ENCODE measurements at places on chromosomes 16 and 17.
A peak's percentile ranks its signal among the peaks of the same experiment; 100 is the strongest.

DNA sequence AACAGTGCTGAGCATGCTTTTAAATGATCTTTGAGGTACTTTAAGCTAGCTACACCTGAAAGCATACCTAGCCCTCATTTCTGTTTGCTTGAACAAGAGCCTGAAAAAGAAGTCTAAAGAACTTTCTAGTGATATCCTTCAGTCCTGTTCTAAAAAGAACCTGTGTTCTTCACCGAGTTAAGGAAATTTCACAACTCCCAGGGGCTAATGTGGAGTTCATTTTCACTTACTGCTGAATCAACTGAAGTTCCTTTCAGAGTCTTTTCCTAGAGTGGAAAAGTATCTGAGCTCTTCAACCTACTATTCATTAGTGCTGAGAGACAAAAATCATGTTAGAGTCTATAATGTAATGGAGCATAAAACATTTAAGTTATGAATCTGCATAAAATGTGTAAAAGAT lies 66.9 kb downstream of the CHD9 start:
- no peak for DNase-seq

- DNase-seq: no peak
Observed at GRCh38 chr17:40791111-40791510, 8.6 kb downstream of the KRT28 start.

DNA sequence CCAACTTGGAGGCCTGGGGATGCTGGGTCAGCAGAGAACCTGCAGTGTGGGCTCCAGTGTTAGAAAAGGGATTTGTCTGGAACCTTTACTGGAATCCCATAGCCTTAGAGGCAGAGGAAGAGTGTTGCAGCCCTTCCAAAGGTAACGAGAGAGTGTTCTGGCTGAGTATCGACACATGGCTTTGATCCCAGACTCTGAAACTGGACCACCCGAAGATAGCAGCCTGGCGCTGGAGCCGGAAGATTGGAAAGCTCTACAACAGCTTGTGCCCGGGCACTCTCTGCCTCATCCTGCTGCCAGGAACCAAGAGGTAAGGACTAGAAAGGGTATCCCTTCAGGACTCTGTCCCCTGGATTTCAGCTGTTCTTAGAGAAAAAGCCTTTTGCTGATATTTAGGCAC lies 39.7 kb downstream of the REXO5 start:
- DNase-seq: no peak

GRCh38 chr16:2529961-2530628 lies 1.1 kb downstream of the CEMP1 start:
- no peak for DNase-seq

- DNase-seq: no peak
Observed at GRCh38 chr17:1766382-1767135, 4.7 kb downstream of the SERPINF1 start.

GRCh38 chr17:31274252-31274651 lies 22.8 kb downstream of the OMG start:
- DNase-seq: no peak

- DNase-seq: peak; percentile 24
Observed at GRCh38 chr17:64736804-64737492, 74.8 kb upstream of the SMURF2 start.

DNA sequence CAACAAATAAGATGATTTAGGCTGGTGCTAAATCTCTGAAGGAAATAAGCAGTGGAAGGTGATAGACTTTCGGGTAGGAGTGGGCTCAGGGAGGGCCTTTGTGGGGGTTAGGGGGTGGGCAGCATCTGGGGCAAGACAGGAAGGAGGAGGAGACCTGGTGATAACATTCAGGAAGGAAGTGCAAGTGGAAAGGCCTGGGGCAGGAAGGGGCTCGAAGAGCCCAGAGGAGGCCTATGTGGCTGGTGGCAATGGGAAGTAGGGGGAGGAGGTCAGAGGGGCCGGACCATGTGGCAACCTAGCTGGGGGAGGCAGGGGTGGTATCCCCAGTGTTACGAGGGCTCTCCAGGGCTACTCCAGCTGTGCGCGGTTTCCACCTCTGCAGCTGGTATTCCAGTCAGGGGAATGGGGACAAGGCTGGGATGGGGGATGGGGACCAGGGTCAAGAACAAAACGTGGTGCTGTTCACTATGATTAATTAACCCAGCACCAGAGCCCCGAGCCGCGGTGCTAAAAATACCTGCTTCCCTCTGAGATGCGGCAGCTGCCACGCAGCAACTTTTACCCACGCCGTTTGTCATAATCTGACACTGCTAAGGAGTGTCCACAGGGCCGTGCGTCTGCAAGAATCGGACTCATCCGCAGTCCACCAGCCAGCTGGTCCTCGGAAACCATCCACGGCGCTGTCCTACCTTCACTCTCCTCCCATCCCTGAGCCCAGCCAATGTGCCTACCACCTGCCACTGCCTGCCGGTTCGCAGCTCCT lies 5.2 kb upstream of the CCDC182 start:
- no peak for DNase-seq

- peak; percentile 1 for DNase-seq
Observed at GRCh38 chr16:71467810-71468209, 5.8 kb upstream of the ZNF23 start.

DNA sequence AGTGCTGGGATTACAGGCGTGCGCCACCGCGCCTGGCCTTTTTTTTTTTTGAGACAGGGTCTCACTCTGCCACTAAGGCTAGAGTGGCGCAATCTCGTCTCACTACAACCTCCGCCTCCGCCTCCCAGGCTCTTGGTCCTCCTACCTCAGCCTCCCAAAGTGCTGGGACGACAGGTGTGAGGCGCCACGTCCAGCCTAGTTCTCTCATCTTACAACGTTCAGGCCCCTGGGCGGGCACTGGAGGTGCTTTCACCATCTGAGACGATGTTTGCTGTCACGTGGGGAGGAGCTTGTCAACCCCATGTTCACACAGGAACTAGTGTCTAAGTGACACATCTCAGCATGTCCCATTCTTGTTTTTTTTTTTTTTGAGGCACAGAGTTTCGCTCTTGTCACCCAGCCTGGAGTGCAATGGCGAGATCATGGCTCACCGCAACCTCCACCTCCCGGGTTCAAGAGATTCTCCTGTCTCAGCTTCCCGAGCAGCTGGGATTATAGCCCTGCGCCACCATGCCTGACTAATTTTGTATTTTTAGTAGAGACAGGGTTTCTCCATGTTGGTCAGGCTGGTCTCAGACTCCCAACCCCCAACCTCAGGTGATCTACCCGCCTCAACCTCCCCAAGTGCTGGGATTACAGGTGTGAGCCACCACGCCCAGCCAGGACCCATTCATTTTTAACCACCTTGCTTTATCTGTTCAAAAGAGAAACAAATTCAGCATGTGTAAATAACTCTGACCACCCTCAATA lies 5.2 kb upstream of the FANCA start:
- peak; percentile 7 for DNase-seq

- no peak for DNase-seq
Observed at GRCh38 chr16:64823481-64824075, 298.3 kb downstream of the CDH11 start.

DNA sequence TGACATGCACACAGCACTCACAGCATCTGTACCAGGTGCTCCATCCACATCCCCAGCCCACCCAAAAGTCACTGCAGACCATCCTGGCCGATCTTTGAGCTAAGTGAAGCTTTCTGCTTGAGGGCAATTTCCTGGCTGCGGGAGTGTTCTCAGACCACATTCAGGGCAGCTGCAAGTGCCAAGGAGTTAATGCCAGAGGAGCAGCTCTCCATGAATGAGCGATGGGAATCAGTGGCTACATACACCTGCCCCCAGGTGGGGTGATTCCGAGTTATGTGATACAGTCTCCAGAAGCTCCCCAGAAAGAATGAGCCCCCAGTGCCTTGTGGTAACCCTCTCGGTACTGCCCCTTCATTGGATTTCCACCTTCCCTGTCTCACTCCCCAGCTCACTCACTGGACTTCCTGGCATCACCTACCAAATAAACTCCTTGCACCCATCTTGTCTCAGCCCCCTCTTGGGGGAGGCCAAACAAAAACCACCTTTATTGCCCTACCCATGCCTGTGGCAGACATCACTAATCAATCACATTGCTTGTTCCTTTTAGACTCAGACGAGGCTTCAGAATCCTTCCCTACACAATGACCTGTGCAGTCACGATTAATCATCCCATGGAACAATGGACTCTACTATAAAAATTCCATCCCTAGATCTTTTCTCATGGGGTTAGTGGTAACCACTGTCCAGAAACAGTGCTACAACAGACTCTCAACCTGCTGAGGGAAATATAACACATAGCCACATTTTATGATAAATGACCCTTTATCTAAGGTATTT lies 121.1 kb downstream of the IRX5 start:
- no peak for DNase-seq

DNA sequence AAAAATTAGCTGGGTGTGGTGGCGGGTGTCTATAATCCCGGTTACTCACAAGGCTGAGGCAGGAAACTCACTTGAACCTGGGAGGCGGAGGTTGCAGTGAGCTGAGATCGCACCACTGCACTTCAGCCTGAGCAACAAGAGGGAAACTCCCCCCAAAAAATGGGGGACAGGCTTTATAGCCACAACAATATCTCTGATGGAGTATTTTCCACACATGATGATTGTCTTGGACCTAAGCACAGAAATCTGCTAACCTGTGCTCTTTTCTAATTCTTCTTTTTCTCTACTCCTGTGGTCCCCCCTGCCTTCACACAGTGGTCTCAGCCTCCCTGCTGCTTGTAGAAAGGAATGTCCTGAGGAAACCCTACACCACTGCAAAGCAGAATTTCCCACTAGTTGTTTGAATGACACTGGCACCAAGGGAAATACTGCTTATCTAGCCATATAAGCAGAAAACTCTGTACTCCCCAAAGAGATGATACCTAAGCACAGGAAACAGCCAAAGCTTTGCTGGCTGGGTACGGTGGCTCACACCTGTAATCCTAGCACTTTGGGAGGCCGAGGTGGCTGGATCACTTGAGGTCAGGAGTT lies 117.6 kb downstream of the USP31 start:
- no peak for DNase-seq

- peak; percentile 5 for DNase-seq
Observed at GRCh38 chr17:33686171-33686570, 393.1 kb upstream of the ASIC2 start.

- no peak for DNase-seq
Observed at GRCh38 chr16:48394355-48394703, 9.1 kb upstream of the SIAH1 start.

GRCh38 chr16:8641671-8642070 lies 20.2 kb downstream of the METTL22 start:
- no peak for DNase-seq

- no peak for DNase-seq
Observed at GRCh38 chr17:70185285-70185684, 16.0 kb downstream of the KCNJ2 start.

DNA sequence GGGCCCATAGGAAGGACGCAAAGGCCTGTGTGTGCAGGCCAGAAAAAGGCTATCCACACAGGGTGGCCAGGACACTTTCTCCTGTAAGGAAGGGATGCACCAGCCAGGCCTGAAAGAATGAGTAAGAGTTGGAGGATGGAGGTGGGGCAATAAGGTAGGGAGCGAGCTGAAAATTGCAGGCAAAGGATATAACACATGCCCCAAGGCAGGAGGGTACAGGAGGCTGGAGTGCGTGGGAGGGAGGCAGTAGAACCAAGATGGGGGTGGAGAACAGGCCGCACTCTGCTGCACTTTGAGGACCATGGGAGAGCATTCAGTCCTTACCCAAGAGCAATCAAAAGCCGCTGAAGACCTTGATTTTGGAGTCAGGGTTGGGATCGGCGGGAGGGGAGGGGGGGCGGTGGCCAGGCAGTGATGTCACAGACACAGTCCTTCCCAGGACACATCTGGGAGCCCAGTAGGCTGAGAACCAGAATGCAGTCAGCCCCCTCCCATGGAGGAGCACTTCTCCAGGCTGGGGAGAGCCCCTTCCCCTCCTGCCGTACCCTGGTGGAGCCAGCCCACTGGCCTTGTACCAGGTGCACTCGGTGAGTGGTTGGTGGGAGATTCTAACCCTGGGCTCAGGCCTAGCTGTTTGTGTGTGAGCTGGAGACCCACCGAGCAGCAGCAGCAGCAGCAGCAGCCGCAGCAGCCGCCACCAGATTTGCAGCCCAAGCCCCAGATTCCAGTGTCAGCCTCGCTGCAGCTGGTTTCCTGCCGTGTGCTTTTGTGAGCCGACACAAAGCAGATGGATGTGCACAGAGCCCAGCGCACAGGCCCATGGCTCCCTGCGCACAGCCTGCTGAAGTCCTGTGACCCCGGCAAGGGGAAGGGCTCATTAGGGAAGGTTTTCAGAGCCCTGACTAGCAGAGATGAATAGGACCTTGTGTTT lies 17.5 kb downstream of the ANKRD40 start:
- no peak for DNase-seq

DNA sequence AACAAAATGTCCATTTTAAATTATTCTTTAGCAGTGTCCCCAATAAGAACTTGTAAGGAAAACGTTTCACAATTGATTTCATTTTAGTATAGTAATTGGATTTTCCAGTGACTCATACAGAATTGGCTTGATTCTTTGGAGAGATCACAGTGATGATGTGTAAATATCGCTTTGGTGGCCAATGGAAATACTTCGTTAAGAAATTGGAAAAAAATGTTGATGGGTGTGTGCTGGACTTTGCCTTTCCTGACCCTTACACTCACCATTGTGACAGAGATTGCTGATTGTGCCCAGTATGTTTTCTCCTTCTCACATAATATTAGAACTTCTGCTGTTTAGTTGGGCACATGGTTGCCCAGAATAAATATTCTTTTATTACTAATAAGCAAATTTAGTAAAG lies 7.4 kb upstream of the EFCAB13 start:
- no peak for DNase-seq

- DNase-seq: no peak
Observed at GRCh38 chr16:87437911-87438610, 45.9 kb downstream of the MAP1LC3B start.

GRCh38 chr16:13186813-13187212 lies 285.4 kb downstream of the SHISA9 start:
- no peak for DNase-seq

DNA sequence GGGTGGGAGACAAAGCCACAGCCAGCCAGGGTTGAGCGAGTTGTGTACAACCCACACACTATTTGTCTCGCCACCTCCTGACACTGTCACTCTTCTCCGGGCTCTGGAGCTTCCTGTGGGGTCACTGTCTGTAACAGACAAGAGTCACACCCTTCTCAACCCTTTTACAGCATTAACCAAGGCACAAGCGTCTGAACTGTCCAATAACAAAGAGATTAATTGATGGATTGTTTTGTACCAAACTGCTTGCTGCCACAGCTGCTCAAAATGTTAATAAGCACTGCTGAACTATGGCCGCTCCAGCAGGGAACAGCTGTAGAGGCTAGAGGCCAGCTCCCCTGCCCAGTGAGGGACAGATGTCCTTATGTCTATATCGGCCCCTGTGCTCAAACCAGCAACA lies 25.2 kb upstream of the HYDIN start:
- DNase-seq: no peak

GRCh38 chr17:42832213-42832933 lies 824 bp upstream of the PSME3 start:
- DNase-seq: no peak

- no peak for DNase-seq
Observed at GRCh38 chr17:6545291-6545690, 11.1 kb downstream of the PITPNM3 start.

DNA sequence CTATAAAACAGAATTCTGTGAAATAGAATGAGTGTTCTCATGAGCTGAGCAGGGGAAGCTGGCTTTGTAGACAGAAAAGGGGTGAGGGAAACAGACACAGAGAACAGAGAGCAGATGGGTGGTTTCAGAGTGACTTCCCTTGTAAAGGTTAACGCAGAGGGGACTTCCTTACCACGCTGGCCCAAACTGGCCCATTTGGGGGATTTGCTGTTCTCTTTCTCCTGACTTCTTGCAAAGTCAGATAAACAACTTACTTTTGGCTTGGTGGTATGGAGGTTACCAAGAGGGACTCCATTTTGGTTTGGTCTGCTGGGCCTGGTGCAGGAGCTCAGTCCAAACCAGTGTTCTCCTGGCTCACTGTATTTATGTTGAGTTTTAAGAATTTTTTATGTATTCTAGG lies 48.4 kb downstream of the SEC14L1 start:
- DNase-seq: no peak
